ENCODE measurements at places on chromosomes 11 and 22. TPM values are rescaled to one million over a fixed set of nuclear protein-coding genes. Genes with fewer than 3 reads are reported as not detected.

Gene RASL10A
- not detected for total RNA-seq

Gene CRYBB3
- not detected for total RNA-seq

- DNase-seq = no peak
Measured at GRCh38 chr11:16357775-16358174, 1.4 kb upstream of the SOX6 start.

- DNase-seq = no peak
Measured at GRCh38 chr11:66317723-66318599, 1.1 kb upstream of the CD248 start.

GRCh38 chr11:32029721-32030120 is 61.2 kb upstream of the RCN1 start:
- DNase-seq = no peak

DNA sequence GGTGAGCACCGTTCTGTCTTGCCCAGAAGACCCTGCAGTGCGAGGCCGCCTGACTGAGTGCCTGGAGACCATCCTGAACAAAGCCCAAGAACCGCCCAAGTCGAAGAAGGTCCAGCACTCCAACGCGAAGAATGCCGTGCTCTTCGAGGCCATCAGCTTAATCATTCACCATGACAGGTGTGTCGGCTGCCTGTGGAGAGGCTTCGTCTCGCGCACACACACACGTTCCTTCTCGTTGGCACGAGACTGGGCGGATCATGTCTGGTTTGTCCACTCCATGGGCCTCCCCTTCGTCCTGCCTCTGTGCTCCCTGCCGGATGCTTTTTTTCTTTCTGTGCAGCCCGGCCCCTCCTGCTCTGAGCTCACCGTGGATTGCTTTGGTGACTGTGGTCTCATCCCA is 51.1 kb downstream of the MUC6 start:
- DNase-seq = no peak

- no peak for DNase-seq
Measured at GRCh38 chr22:46150655-46151477, 540 bp downstream of the PPARA start.

- DNase-seq = no peak
Measured at GRCh38 chr11:16086229-16086819, 270.0 kb downstream of the SOX6 start.
